NCI-H748 treated with DMSO at 0.1 percent for 48 hours (cell line): ENCODE measurements at places on chromosomes 12 and 14.

DNA sequence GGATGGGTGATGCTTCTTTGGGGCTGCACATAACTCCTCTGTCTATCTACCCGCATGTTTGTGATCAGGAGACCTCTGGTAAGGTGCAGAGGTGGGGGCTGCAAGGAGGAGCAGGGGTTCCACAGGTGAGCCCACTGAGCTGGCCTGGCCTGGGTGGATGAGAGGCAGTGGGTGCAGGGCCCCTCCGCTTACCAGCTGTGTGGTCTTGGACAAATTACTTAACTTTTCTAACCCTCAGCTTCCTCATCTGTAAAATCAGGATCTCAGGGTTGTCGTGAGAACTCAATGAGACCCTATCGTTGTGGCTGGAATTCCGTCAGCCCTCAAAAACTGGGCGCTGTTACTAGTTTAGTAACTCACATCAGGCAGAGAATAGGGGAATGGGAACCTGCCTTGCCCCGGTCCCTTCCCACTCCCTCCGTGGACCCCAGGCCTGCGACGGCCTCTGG lies 7.5 kb downstream of the PTPN6 start:
- DNase-seq = no peak

- DNase-seq = no peak
Observed at GRCh38 chr12:115667116-115667515, 610.4 kb downstream of the MED13L start.

DNA sequence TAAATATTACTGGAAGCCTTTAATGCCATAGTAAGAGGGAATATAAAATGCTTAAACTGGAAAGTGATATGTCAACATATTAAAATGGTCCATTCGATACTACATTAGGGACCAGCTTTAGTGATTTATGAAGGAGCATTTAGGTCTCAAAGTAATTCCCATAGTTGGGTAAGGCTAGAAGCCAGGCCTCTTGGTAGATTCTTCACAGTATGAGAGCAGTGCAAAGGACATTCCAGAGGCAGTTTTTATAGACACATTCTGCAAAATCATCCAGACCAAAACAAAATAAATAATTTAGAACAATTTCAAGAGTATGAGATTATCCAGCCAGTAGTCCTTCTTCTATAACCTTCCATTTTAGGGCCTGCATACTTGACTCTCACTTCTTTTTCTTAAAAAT lies 142.6 kb upstream of the PDZRN4 start:
- no peak for DNase-seq

GRCh38 chr14:80446356-80446755 lies 235.1 kb upstream of the DIO2 start:
- no peak for DNase-seq

DNA sequence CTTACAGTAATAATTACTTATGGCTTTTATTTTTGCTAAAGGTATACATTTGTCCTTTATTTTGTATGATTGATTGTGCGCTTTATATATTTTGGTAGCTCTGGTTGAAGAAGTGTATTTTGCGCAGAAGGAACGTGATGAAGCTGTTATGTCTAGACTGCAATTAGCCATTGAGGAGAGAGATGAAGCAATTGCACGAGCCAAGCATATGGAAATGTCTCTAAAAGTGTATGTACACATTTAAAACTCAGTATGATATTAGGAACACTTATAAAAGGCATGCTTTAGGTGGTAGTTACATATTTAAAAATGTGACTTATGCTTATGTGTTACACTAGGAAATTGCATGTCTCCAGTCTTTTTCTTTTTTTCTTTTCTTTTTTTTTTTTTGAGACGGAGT lies 87.5 kb downstream of the MIPOL1 start:
- no peak for DNase-seq
